ENCODE measurements at places on chromosomes 5 and 9.

DNA sequence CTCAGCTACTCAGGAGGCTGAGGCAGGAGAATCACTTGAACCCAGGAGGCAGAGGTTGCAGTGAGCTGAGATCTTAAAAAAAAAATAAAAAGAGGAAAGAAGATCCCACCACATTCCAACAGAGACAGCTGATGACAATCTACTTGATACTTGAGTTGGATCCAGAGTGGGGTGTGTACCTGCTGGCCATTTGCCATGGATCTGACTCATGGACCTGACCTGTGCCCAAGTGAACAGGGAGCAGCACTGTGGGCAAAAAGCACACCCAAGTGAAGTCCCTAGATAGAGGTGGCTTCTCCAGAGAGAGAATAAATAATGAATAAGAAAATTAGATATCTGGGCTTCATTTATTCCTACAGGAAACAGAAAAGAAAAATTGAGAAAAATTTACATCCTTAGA is 81.2 kb upstream of the MIER3 start:
- DNase-seq: no peak

DNA sequence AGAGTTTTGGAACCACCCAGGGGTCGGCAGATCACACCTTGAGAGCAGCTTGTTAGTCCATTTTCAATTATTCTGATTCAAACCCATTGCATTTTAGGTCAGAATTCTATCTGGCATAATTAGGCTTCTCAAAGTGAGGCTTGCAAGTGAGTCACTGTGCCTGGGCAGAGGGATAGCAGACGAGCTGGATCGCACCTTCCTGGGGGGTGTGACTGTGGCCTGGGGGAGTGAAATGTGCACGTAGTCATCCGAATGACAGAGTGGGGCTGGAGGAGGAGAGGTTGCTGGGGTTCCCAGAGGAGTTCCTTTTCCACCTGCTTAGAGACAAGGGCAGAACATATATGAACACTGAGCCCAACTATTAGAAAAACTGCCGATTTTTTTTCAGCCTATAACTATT is 31.7 kb downstream of the SPACA9 start:
- no peak for DNase-seq

- no peak for DNase-seq
Observed at GRCh38 chr5:36160617-36161016, 8.7 kb downstream of the SKP2 start.

- DNase-seq: no peak
Observed at GRCh38 chr5:150764530-150764929, 5.7 kb upstream of the DCTN4 start.

GRCh38 chr5:181027452-181028031 is 12.5 kb upstream of the BTNL9 start:
- no peak for DNase-seq

- no peak for DNase-seq
Observed at GRCh38 chr5:51383131-51384121, at the start of gene ISL1. ISL1 (plus strand) TSS chr5:51383448; CDS start chr5:51383672, 224 bp downstream.

DNA sequence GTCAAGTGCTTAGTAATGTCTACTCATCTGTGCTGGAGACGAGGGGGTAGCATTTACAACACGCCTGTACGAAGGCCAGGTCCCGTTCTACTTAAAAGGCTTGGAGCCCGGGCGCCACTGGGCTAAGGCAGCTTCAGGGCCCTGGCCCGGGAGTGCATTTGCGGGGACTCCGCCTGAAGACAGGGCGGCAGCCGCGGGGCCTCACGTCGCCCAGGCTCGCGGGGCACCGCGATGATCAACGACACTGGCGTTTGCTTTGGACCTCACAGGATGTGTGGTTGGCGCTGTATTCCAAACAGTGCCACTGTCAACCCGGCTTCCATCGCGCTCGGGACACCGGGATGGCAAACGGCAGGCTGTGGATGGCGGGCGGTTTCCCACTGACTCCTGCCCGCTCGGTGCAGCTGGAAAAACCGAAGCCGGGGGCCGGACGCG is 1.1 kb upstream of the TENT4A start:
- DNase-seq: peak; percentile 37

DNA sequence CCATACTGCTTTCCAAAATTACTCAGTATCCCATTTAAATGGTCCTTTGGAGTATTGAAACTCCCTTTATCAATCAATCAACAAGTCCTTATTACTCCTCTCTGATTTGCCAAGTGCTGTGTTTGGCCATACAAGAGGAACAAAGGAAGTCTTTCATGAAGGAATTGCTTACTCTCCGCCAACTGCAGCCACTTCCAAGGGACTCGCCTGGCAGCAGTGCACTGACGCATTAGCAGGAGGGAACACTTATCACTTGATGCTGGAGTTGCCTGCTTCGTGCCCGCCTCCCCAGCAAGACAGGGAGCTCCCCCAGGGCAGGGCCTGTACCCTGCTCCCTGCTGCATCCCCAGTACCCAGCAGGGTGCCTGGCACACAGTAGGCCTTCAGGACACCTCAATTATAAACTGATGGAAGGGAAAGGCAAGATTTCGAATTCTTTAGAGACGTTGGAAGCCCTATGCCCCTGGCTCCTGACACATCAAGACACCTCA is 97.9 kb downstream of the CRB2 start:
- DNase-seq: no peak

DNA sequence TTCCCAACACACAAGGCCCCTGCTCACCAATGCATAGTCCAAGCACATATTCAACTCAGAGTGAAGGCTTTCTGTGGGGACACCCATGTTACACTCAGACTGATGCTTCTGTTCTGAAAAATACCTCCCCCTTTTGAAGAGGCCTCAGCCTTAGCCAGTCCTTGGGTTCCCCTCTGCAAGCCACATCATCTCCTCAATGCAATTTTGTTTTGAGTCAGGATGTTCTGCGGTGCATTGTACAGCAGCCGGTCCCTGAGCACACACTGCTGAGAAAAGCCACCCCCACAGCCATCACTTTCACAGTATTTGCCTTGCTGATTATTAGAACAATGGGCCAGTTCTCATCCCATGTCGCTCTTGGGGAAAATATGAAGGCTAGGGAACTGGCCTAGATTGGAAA is 241.2 kb downstream of the FAM114A2 start:
- DNase-seq: no peak

- no peak for DNase-seq
Observed at GRCh38 chr9:88476491-88477271, 58.3 kb upstream of the NXNL2 start.

GRCh38 chr5:65800775-65801174 is 78.8 kb downstream of the NLN start:
- DNase-seq: no peak

DNA sequence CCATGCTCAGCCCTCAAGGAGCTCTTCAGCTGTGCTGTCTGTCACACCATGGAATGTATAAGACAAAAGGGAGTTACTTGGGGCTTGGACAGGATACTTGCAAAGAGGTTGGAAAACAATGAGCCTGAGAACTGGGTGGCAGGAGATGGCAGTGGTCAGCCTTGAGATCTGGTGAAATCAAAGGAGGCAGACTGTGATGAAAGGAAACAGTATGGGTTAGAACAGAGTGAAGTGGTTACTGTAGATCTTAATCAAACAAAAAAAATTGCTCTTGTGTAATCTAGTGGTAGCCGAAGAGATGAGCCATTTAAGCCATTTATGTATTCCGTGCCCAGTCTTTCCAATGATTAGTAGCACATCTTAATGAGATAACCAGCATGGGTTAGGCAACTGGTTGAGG is 142.2 kb downstream of the SV2C start:
- no peak for DNase-seq

- DNase-seq: no peak
Observed at GRCh38 chr5:180284149-180284548, 7.7 kb downstream of the MAPK9 start.

DNA sequence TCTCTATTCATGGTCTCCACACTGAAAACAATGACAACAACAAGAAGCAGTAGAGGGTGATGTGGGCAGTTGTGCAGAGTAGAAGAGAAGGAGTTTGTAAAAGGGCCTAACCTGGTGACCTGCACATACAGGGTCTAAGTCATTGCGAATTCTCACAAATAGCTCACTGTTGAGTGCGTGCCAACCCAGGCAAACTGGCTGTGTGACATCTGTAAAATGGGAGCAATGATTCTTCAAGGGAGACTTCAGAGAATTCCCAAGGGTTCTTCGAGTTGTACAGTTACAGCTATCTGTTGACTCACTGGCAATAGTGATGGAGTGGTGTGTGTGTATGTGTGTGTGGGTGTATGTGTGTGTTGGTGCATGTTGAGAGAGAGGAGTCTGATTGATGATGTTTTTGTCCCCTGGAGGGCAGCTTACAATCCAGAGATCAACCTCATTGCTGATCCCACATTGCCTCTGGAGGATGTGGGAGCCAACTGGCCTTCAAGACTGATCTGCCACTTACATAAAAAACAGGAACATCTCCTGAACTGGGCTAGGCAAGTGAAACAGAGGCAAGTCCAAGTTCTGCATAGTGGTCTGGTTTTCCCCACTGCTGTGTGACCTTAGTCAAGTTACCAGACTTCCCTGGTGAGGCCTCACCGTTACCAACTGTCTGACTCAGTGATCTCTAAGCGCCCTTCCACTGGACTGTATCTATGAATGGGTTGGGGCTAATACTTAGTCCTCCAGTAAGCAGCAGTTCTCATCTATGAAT is 3.2 kb downstream of the FAT2 start:
- no peak for DNase-seq

GRCh38 chr5:76553251-76553650 is 70.0 kb downstream of the F2RL2 start:
- no peak for DNase-seq

DNA sequence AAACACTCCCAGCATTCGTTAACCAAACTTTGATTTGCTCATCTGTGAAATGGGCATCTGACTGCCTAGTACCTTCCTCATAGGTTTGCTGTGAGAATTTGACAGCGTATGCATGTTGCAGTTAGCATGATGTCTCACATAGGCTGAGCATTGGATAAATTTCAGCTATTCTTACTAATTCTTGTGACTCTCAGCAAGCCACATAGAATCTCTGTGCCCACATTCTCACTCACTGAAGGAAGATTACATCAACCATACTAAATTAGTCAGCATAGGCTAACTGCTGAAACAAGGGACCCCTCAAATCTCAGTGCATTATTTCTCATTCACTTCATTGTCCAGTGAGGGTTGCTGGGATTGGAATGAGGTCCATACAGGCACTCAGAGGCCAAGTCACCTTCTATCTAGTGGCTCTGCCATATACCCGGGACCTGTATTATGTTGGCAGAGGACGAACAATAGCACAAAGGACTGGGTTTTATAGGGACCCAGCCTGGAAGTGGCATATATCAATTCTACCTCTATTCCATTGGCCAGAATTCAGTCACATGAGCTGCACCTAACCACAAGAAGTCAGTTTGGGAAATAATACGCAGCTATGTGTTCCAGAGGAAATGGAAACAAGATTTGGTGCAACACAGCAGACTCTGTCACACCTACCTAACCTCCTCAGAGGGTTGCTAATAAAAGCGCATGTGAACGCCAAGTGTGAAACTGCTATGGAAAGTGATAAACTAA is 4.2 kb upstream of the PTGER4 start:
- DNase-seq: no peak

GRCh38 chr9:95848764-95849163 is 26.7 kb upstream of the ERCC6L2 start:
- DNase-seq: no peak

- DNase-seq: no peak
Observed at GRCh38 chr9:123421801-123422455, 65.9 kb downstream of the CRB2 start.

GRCh38 chr5:154356958-154357357 is 88.8 kb upstream of the SAP30L start:
- no peak for DNase-seq

GRCh38 chr5:149001162-149001561 is 61.7 kb downstream of the SH3TC2 start:
- no peak for DNase-seq

DNA sequence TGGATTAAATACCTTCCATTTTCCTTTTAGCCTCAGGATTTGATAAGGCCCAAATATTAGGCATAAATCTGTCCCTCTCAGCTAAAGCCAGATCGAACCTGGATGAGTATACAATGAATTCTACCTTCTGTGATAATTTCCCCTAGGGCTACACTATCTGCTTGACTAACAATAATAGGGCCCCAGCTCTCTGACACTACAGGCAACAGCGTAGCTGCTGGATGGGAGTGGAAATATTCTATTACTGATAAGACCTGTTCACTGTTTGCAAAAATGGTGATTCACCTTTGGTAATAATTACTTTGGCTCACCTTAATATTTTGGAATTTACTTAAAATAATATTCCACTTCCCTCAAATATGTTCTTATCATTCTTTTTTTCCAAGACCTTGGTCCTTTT is 644.2 kb upstream of the SEMA6A start:
- no peak for DNase-seq

GRCh38 chr5:84197538-84197937 is 187.1 kb downstream of the EDIL3 start:
- no peak for DNase-seq

DNA sequence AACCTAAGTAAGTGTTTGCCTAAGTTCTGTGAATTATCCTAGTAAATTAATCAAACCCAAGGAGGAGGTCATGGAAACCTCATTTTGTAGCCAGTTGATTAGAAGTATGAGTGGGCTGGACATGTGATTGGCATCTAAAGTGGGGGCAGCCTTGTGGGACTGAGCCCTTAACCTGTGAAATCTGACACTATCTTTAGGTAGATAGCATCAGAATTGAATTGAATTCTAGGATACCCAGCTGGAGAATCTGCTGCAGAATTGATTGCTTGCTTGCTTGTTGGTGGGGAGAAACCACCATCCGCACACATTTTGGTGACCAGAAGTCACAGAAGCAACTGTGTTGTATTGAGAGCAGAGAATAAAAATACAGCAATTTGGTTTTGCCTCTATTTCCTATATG is 97.0 kb downstream of the FBXL7 start:
- DNase-seq: no peak

GRCh38 chr5:89537800-89538199 is 654.8 kb upstream of the MEF2C start:
- DNase-seq: no peak

- peak; percentile 5 for DNase-seq
Observed at GRCh38 chr5:80837679-80838078, 122.5 kb upstream of the RASGRF2 start.

DNA sequence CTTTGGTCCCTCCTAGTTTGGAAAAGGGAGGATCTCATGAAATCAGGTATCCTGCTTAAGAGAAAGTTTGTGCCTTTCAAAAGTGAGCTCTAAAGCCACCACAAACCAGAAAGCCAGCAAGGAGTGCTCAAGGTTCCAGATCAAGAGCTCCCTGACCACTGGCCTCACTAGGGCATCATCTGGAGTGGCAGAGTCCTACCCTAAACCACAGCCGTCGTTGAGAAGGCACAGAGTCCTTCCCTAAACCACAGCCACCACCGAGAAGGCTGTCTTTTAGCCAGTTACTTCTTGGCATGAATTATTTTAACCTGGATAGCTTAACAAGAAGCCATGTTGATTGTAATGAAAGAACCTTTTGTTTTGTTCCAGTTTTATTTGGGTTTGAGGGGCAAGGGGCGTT is 102.9 kb downstream of the FRMD3 start:
- DNase-seq: no peak
